HT1080 (cell line): ENCODE measurements at places on chromosomes 4 and X.

DNA sequence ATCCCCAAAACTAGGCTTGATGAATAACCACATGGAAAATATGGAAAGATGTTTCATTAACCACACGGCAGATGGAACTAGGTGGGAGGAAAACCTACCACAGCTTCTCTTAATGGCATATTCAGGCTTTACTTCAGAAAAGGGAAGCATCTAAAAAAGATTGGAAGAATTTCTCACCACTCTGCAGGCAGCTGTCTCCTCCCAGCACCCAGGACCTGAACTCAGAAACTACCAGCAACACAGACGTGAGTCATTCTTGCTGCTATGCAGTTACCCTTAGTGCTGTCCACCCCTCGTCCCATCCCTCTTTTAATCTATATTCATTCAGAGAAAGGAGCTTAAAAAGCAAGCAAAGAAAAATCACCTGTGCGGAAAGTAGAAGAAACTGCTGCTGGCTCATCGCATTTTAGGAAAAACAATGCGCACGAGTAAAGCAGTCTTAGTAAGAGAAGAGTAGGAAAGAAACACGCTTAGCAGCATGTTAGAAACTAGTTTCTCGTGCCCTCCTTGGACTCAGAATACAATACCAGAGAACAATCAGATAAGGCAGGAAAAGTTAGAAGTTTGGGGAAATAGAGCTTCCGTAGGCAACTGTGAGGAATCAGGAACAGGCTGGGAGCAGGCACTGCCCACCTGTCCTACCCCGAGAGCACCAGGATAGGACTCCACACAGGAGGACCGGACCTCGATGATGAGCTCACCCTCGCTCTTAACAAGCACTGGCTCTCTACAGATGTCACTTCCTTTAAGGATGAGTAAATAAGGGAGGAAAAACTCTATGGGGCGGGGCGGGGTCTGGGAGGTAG lies 48.1 kb upstream of the ENPP6 start:
- peak; percentile 90 for DNase-seq

- no peak for DNase-seq
Measured at GRCh38 chr4:119227690-119228089, 15.2 kb downstream of the USP53 start.

GRCh38 chrX:40546870-40547269 lies 33.9 kb upstream of the ATP6AP2 start:
- no peak for DNase-seq

DNA sequence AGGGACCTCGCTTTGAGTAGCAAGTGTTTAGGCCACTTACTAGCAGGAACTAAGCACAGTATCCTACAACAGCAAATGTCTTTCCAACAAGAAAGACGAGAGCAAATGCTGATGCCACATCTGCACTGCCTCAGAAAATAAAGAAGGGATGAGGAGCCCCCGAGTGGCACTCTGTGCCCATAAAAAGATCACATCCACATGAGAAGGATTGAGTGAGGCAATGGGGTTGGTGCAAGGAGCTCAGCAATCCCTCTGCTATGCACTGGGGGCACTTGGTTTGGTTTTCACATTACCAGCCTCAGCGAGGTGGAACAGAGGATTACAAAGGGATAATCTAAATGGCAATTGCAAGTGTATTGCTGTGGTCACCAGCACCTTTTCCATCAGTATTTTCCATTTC lies 252.8 kb upstream of the SLC7A11 start:
- DNase-seq: peak; percentile 80

DNA sequence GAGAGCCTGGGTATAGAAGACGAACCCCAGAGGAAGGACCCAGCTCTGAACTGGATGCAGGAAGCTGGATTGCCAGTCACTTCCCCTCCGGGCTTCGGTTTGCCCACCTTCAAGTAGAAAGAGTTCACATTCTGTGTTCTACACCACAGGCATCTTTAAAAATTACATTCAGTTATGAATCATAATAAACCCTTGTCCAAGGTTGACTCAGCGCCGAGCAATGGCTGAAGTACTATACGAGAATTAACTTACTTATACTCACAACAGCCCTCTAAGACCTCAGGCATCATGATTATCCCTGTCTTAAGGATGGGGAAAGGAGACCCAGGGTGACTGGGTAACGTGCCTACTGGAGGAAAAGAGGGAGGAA lies 72.5 kb downstream of the EVC2 start:
- DNase-seq: peak; percentile 74
